ENCODE measurements at places on chromosomes 3 and 15.

DNA sequence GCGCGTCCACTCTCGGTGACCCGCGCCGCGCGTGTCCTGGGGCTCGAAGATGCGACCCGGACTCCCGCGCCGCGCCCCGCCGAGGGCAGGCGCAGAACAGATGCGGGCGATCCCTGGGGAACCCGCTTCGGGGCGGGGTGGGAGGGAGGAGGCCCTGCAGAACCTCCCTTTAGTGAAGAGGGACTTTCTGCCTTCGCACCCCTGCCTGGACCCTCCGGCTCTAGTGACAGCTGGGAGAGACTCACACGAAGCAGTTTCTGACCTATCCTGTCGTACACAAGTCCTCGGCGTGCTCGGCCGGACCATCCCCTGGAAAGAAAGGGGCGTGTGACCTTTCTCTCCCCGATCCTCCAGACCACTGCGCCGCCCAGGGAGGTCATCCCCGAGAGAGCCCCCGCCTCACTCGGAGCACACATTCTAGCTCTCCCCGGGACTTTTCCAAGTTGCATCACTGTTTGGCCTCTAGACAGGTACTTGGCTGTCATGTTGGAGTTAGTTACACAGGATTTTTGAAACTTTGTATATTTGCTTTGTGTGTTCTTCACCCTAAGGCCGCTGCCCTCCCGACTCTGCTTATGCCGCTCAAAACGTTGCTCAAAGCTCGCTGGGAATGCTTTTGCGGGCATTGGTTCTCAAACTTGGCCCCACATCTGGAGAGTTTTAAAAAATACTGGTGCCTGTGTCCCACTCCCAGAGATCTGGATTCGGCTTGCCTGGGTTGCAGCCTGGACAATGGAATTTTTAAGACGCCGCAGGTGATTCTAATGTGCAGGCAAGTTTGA, 582 bp downstream of the CGNL1 start:
- peak; percentile 5 for DNase-seq

DNA sequence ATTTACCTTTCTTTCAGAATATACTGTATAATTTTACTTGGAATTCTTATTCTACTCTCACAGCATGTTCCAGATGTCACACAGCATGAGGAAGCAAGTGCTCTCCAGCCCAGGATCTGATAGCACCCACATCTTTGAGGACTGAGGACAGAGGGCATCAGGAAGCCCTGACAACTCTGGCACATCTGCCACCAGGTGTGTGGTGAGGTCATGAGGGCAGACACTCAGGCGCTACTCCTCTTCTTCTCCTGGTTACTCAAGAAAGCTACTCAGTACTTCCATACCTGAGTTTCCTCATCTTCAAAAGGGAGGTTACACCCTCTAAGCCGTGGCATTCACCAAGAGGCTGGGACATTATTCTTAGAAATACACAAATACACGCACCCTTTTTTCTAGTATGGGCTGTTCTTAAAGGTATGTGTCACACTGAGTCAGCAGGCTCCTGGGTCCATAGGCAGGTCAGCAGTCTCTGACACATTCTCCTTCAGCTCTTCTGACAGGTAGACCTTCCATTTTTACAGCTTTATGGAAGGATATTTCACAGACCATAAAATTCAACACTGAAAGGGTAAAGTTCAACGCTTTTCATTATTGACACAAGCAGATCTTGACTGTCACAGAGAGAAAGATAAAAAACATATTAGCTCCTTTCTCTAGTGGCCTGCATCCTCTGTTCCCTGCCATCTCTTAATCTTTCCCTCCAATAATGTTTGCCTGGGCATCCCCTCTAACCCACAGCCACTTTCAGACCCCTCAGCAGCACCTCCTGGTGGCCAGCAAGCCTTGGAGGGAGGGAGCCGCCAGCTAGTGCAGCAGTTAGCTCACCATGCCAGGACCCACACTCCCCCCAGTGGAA, 103.2 kb upstream of the TJP1 start:
- peak; percentile 63 for DNase-seq

DNA sequence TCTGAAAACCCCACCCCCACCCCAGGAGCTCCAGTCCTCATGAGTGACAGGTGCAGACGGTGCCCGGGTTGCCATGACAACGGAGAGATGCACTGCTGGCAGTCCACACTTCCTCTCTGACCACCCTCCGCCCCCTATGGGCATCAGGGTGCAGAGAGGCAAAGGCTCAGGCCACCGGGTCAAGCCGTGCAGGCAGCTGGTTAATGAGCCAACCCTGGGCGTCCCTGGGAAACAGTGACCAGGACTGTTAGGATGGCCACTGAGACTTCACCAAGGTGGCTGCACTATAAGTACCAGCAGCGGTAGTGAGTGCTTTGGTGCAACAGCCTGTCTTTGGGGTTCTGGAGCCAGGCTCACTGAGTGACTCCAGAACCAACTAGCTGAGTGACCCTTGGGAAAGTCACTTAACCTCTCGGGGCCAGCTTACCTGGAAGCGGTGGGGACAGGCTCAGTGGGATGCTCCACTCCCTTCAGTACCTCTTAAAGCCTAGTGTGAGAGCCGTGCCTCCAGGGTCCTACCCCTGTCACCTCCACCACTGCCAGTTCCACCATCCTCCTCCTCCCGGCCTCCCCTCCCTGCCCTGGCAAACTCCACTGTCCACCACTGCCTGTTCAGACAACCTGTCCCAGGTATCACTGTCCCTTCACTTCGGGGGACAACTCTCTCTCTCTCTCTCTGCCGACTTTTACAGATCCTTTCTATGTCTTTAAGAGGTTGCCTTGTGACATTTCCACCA, 121.0 kb upstream of the PRR20G start:
- DNase-seq, result no peak

DNA sequence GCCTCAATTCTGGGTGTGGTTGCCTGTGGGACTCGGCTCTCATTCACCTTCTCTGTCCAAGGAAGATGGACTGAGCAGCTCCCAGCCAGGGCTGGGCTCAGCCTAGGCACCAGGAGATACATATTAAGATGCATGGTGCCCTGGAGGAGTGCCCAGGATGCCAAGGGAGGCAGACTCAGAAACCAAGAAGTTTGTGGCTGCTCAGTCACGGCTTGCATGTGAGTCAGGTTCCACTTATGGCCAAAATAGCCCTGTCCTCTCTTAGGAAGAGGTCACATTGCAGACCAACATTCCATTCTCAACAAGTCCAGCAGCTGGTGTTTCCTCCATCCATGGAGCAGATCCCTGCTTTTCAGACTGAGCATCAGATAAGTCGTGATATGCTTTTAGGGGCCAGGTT, 21.8 kb downstream of the CDCP1 start:
- DNase-seq, result no peak

DNA sequence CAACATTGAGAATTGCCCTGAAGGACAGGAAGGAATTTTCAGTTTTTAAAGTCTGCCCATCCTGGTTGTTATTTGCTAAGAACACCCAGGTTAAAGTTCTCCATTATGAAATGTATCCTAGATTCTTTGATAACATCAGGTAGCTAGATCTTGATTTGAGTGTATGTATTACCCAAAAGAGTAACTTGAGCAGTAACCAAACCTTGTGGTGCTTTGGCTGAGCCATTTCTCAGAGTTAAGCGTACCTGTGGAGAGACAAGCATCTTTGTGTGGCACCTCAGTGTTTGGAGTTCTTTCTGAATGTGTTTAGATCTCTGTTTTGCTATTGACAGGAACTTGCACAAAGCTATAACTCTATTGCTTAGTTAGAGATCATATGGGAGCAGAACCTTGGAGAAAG, 20.4 kb downstream of the CEP97 start:
- DNase-seq, result no peak

- no peak for DNase-seq
Observed at GRCh38 chr3:182487143-182487542, 306.2 kb upstream of the ATP11B start.

GRCh38 chr3:114846779-114847178, 300.3 kb downstream of the ZBTB20 start:
- no peak for DNase-seq

GRCh38 chr3:194472290-194472920, 14.4 kb downstream of the ATP13A3 start:
- no peak for DNase-seq

- DNase-seq, result no peak
Observed at GRCh38 chr3:14877469-14877868, 58.7 kb downstream of the FGD5 start.

DNA sequence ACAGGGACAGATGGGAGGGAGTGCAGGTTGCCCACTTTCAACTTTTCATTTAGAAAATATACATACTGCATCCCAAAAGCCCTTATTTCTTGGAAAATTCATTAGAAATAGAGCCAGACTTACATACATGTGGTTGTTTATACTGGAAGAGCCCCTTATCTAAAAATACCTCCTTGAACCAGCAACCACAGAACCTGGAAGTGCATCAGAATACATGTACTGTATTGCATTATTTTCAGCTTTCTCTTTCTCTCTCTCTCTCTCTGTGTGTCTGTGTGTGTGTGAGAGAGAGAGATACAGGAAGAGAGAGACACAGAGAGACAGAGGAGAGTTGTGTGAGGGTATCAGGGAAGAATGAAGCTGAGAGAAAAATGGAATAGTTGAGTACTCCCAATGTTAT, 29.5 kb upstream of the LSAMP start:
- no peak for DNase-seq

Measured in stimulated activated CD4-positive, alpha-beta T cell treated with anti-CD3 and anti-CD28 coated beads, Interleukin-15, amount 100 ng/mL, for 24 hours (primary cell).